ENCODE measurements at places on chromosomes 5 and 9.

DNA sequence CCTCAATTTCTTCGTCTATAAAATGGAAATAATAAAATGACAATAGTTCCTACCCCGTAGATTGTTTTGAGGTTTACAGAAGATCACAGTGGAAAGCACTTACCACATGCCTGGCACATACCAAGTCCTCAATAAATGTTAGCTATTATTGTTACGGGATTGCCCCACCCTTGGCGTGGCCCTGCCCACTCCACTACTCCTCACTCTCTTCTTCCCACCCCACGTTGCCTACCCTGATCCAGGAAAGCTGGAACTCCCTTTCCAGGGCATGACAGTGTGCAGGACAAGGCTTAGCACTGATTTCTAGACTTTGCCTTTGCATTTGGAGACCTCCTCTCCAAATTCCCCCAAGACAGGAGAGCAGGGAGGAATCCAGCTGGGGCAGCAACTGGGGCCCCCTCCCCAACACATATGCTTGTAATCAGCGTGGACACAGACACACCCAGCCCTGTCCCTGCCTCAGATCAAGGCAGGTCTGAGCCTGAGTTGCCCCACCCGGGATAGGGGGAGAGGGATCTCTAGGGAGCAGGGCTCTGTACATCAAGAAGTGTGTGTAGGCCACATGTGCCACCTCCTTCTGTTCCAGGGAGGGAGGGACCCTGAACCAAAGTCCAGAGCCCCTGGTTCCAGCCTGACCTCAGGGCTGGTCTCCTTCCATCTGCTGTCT, 6.7 kb downstream of the SLC4A9 start:
- no peak for DNase-seq

- DNase-seq: no peak
Measured at GRCh38 chr9:2465921-2466460, 155.6 kb upstream of the VLDLR start.

DNA sequence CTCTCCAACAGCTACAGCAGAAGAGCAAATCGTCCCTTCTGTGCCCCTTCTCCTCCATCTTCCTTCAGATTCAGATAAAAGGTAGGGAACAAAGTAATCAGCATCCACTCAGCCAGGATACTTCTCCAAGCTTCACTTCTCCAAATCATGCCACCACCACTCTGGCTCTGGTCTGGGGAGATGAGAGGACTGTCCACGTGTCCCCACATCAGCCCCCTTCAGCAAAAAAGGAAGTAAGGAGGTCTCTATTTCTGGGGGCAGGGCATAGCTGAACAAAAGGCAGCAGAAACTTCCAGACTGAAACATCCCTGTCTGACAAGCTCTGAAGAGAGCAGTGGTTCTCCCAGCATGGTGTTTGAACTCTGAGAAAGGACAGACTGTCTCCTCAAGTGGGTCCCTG, 116.9 kb downstream of the C5orf15 start:
- no peak for DNase-seq

- DNase-seq: no peak
Measured at GRCh38 chr9:109158651-109159050, 8.4 kb downstream of the FRRS1L start.

DNA sequence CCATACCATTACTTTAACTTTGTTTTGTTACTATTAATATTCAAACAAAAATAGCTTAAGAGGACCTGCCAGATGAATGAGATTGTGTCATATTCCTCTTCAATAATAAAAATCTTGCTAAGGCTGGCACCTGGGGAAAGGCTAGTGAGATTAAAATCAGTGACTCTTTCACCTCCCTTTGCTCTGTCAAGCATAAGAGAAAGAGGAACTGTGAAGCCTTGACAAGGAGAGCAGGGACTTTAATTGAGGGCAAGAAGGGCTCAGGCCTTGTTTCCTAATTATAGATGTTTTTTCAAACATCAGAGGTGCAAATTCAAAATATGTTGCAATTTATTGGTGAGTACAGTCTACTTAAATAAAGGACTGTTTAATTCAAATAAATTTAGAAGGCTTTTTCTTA, 91.7 kb downstream of the SPATA31D1 start:
- no peak for DNase-seq

GRCh38 chr5:93219641-93220145, 361.3 kb downstream of the NR2F1-AS1 start:
- no peak for DNase-seq

DNA sequence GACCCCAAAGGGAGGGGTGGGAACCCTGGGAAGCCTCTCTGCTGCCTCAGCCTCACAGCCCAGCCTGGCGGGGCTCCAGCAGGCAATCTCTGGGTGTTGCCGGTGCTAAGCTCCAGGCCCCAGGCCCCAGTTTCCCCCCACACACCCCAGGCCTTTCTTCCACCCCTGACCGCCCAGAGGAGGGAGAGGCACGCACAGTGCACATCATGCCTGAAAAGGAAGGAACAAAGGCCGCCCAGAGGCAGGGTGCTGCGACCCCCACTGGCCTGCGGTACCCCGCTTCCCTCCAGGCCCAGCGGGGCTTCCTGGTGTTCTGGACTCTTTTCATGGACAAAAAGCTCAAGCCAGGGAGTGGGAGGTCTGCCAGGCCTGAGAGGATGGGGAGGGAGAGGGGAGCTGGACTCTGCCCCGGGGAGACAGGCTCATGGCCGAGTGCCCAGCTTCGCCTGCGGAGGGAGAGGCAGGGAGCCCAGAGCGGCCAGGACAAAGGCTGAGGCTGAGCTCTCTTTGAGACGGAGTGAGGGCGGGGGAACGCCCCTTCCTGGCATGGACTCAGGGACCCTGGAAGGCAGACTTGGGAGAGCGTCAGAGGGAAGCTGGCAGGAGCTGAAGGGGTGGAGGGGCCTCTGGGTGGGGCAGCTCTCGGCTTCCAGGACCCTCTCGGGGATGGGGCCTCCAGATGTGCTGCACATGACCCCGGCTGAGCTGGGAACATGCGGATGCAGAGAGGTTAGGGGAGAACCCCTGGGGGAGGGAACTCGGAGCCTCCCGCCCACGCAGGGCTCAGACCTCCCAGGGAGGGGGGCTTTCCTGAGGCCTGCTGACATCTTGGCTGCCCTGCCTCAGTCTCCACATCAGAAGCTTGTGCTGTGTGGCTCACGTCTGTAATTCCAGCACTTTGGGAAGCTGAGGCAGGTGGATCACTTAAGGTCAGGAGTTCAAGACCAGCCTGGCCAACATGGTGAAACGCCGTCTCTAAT, 1.8 kb upstream of the ENTPD2 start:
- DNase-seq: peak; percentile 90

DNA sequence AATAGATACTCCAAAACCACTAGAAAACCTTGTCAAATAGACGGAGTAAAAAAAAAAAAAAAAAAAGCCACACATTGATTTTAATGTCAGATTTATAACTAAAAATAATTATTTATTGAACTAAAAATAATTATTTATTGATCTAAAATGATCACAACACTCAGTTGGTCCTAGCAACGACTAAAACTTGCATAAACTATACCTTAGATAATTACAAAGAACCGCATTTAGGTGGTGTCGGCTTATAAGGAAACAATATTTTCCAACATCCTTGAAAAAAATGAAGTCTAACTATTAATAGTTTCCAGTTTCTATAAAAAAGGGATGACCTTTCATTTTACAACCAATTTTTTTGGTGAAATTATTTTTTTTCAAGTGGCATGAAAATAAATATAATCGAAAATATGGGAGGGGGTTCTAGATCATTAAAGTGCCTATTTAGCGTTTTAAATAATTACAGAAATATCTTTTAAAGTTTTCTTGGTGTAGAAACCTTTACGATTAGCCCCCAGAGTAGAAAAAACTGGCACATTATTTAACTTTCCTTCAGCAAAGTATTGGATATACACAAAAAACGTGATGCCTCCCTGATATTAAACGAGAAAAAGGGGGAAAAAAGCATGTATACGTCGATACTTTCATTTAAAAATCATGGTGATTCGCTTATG, 3.7 kb downstream of the ARRDC3 start:
- DNase-seq: no peak

DNA sequence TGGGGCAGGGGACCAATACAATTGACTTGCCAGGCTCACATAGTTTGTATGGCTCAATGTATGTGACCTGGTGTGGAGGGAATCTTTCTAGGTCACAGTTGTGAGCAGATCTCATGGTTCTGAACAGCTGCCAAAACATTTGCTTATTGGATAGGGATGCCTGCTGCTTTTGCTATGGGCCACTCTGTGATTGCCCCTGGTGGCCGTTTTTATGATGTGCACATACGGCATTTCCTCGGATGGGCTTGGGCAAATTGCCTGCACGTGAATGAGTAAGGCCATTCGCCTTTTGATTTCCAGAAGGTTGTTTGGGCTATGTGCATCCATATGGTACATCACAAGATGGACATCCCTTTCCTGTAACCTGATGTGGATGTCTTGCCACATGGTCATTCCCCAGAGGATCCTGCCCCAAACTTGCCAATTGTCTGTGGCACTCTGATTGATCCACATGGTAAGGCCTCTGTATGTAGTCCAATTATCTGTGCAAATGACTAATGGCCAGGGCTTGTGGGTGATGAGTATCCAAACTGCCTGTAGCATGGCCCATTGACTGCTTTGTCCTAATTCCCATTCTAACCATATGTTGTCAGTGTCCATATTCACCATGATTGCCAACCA, 10.7 kb upstream of the SLC22A4 start:
- peak; percentile 45 for DNase-seq

DNA sequence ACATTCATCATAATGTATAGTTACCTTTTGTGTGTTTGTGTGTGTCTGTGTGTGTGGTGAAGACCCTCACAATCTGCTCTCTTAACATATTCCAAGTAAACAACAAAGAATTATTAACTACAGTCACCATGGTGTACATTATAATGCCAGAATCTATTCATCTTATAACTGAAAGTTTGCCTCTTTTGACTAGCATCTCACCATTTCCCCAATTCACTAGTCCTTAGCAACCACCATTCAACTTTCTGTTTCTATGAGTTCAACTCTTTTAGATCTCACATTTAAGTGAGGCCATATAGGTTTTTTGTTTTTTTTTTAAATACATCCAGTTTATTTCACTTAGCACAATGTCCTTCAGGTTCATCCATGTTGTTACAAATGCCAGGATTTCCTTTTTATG, 83.6 kb downstream of the SMC2 start:
- DNase-seq: no peak

- DNase-seq: no peak
Measured at GRCh38 chr5:78781611-78782286, 133.2 kb upstream of the LHFPL2 start.

Measured in thyroid gland (tissue), 4 donors.